Fibroblast of skin of scalp (primary cell): ENCODE measurements at places on chromosomes 12 and 14.
A peak's percentile ranks its signal among the peaks of the same experiment; 100 is the strongest.

GRCh38 chr12:39764944-39765560 lies 145.4 kb upstream of the ABCD2 start:
- peak; percentile 32 for DNase-seq

DNA sequence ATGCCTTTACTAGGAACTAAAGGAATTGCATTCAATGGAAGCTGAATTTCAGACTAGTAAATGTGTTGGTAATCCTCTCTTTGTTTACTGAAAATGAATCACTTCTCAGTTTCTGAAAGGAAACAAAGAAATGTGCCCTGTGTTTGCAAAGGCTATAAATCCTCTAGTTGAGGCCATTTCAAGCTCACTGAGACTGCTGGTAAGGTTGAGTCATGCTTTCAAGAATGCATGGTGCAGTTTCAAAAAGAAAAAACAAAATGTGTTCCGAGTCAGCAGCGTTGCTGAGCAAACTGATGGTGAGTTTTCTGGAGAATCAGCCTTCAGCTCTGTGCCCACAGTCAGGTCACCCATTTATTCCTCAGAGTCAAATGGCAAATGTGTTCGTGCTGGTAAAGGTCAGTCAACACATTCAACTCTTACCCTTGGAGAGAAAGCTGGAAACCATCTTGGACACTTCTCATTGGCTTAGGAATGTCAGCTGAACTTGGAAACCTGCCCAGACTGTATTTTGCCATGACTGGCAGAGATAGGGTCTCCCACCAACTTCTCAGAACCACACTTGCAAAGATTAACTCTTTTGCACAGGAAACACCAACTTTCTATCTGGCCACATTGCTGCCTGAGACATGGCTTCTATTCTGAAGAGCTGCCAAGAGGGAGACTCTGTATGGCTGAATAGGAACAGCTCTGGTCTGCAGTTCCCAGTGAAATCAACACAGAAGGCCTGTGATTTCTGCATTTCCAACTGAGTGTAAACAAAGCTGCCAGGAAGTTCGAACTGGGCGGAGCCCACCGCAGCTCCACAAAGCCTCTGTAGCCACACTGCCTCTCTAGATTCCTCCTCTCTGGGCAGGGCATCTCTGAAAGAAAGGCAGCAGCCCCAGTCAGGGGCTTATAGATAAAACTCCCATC lies 484.4 kb downstream of the ATP23 start:
- peak; percentile 94 for DNase-seq

GRCh38 chr12:39393890-39394289 lies 49.0 kb downstream of the KIF21A start:
- no peak for DNase-seq

GRCh38 chr14:95547626-95548327 lies 12.9 kb downstream of the GLRX5 start:
- peak; percentile 42 for DNase-seq

- DNase-seq: peak; percentile 68
Measured at GRCh38 chr12:72271451-72272090, 599 bp upstream of the TRHDE start.

GRCh38 chr12:125038976-125039625 lies 26.1 kb upstream of the AACS start:
- no peak for DNase-seq

DNA sequence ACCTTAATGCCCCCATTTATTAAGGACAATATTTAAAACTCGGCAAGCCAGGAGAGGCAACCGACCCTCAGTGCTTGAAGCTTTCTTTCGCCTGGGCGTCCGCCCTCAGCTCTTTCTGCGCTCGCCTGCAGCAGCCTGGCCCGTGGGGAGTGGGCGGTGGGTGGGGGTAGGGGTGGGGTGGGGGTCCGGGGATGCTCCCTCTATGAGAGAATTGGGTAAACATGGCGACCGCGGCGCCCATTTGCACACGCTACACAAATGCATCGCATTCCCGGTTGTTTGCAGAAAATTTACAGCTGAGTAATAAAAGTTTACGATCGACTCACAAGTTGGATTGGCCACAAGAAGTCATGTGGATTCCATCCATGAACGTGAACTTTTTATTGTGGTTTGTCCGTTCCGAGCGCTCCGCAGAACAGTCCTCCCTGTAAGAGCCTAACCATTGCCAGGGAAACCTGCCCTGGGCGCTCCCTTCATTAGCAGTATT lies 7.7 kb downstream of the HOXC8 start:
- DNase-seq: no peak

- no peak for DNase-seq
Measured at GRCh38 chr14:35295845-35296161, 3.6 kb downstream of the PSMA6 start.

DNA sequence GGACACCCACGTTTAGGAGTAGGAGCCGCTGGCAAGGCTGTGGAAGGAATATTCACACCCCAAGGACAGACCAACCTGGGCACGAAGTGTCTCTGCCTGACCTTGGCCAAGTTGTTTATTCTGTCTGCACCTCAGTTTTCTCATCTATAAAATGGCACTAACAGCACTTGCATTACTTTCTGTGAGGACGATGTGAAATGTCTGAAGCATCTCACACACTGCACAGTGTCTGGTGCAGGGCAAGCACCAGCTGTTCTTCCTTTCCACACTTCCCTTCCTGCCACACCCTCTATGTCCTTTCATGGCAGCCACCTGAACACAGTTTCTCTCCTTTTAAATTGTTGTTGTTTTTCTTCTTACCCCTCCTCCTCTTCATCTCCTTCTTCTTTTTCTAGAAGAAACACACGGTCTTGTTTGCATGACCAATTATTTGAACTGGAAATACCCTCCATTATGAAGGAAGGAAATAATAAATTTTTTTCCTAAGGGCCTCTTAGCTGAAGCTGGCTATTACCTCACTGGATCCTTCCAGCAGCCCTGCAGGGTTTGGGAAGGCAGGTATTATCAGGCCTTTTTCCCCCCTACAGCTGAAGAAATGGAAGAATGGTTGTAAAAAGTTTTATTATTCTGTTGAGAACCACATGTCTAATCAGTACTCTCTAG lies 42.9 kb upstream of the ATP23 start:
- DNase-seq: no peak

DNA sequence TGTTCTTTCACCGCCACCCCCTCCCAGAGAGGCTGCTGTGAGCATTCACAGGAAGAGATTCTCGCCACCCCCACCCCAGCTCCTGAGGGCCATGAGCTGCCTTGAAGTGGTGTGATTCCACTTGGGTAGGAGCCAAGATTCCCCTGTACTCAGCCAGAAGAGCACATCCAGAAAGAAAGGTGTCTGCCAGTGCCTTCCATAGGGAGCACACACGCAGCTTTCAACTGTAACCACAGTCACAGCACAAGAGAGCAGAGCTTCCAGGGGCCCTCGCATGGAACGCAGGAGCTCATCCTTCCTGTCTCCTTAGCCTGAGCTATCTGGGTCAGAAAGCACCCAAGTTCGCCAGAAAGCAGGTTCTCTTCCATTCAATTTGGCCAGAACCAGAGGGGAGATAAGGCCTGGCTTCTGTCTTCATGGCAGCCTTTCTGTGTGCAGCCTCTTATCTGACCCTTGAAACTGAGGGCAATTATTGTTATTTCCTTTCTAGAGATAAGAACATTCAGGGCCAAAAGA lies 66.6 kb upstream of the SCN8A start:
- no peak for DNase-seq

- no peak for DNase-seq
Measured at GRCh38 chr14:69688299-69688649, 76.9 kb downstream of the SUSD6 start.

DNA sequence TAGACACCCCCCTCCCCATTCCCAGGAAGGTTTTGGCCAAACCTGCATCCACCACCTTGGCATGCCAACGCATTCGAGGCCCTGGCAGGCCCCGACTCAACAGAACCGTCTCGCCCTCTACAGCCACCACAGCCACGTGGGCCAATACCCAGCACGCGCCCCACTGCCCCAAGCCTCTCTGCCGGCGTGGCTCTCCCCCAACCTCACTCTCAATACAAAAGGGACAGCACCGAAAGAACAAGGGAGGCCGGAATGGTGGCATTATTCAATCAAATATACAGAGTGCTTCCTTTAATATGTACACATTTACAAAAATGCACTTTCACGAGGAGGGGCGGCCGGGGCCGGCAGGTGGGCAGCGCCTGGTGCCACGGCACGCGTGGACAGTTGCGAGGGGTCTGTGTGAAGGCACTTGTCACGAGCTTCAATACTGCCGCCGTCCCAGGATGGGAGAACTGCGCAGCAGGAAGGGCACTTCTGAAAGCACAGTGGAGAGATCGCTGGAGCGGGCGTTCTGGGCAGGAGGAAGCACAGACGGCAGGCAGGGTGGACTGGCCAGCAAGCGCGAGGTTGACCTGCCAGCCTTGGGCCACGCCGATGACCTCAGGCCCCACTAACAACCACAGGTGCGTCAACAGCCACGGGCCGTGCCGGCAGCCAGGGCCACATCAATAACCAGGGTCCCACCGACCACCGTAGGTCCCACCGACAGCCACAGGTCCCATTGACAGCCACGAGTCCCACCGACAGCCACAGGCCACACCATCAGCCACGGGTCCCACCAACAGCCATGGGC lies 26.9 kb downstream of the JAG2 start:
- no peak for DNase-seq

DNA sequence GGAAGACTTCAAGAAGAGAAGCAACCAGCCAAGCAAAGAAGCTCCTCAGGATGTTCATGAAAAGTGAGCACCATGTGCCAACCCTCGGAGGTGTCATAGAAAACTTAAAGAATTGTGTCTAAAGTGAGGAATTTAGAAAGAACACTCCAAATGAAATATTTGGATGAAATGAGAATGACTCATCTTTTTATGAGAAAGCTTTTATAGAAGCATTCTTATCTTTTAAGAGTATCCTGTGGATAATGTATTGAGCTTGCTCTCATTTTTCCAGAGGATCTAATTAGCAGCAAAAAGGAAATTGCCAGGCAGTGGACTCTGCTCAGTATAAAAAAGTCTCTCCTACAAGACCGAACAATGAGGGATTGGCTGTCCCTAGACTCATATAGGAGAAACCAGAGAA lies 454.9 kb downstream of the LRIG3 start:
- DNase-seq: peak; percentile 30

DNA sequence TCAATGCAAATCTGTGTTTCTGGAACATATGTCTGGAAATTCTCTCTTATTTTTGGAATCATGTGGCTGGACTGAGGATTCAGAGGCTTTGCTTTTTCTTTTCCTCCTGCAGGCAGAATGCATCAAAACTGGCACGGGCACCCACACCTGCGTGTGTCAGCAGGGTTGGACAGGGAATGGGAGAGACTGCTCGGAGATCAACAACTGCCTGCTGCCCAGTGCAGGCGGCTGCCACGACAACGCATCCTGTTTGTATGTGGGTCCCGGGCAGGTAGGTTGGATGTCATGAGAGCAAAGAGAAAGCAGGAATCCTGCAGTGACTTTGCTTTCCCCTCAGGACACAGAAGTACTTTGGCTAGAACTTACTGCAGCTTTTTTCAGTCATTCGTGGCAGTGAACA lies 90.3 kb downstream of the STAB2 start:
- no peak for DNase-seq

- no peak for DNase-seq
Measured at GRCh38 chr12:31740628-31741027, 11.8 kb upstream of the AMN1 start.

- peak; percentile 77 for DNase-seq
Measured at GRCh38 chr14:23366426-23366921, 1.5 kb upstream of the EFS start.

GRCh38 chr12:67702136-67702535 lies 53.6 kb downstream of the DYRK2 start:
- no peak for DNase-seq

DNA sequence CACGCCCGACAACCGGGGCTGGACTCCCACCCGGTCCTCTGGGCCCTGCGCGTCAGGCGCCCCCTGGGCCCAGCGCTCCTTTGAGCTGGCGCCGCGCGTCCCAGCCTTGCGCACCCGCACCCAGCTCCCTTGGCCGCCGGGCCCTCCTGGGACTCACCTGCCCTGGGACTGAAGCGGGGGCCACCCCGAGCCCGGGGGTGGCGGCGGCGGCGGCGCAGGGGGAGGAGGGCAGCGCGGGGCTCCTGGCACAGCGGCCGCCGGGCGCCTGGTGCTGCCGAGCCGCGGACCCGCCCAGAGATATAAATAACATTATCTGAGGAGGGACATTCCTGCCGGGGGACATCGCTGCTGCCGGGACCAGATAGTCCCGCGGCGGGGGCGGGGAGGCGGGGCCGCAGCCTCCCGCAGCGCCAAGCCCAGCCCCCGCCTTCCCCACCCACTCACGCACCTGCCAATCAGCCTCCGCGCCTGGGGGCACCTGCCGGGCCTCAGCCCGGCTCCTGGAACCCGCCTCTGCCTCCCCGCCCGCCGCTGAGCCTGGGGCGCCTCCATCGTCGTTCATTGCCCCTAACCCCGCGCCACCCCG lies at the start of gene SPTB:
SPTB (minus strand) TSS at position 273 of the 586 bp plus-strand sequence. CDS start 56,813 bp downstream, outside the sequence.
- DNase-seq: no peak

DNA sequence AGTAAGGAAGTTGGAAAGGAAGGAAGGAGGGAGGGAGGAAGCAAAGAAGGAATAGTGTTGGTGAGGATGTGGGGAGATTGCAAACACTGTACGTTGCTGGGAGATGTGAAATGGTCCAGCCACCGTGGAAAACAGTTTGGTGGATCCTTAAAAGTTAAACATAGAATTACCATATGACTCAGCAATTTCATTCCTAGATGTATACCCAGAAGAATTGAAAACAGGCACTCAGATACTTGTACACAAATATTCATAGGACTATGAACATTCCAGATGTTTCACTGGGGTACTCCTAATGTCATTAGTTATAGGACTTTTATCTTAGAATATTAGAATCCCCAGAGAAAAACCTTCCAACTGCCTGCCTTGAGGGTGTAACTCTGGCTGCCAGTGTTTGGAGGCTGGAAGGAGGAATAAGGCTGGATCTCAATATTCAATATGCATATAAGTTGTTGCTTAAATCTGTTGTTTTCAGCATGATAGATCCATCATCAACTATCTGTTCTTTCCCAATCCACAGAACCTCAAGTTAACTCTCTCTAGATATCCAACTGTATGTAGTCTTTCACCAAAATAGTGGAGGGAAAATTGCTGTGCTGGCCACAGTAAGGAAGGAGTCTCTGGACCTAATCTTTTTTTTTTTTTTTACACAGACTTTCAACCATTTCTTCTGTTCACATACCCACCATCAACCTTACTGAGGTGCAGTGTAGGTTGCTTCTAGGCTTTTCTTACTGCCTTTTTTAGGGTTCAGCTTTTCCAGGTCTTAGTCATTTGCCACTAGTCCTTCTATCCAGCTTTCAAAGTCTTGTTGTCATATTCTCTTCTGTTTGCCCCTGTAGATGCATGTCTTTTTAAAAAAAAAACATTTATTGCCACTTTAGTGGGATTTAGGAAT lies 94.5 kb downstream of the DNAI7 start:
- no peak for DNase-seq

- DNase-seq: no peak
Measured at GRCh38 chr12:6198051-6198450, 2.1 kb upstream of the CD9 start.

- DNase-seq: no peak
Measured at GRCh38 chr12:84191779-84192178, 720.8 kb downstream of the SLC6A15 start.
